ENCODE measurements at places on chromosomes 1 and 21. TPM values are rescaled to one million over a fixed set of nuclear protein-coding genes. Genes with fewer than 3 reads are reported as not detected.

The FNDC5 gene
- total RNA-seq, result not detected

The PLA2G2A gene
- not detected for total RNA-seq

The SERTAD4 gene
- not detected for total RNA-seq

The IRF6 gene
- 1.7 TPM for total RNA-seq

The ZNF683 gene
- 9.9 TPM for total RNA-seq

The PDXK gene
- total RNA-seq, result 101 TPM

The ARL8A gene
- total RNA-seq, result 56.5 TPM

The AVPR1B gene
- not detected for total RNA-seq

The SH2D5 gene
- 0.11 TPM for total RNA-seq

The CRYZL1 gene
- total RNA-seq, result 45.7 TPM

The CENPF gene
- 127 TPM for total RNA-seq

The GRHL3 gene
- not detected for total RNA-seq

The C1orf185 gene
- not detected for total RNA-seq

The NR5A2 gene
- not detected for total RNA-seq

The SH3BGRL3 gene
- total RNA-seq, result 542 TPM

The WDR64 gene
- 0.58 TPM for total RNA-seq

The DLGAP3 gene
- total RNA-seq, result 0.45 TPM

The DTL gene
- 54.7 TPM for total RNA-seq

The NR0B2 gene
- not detected for total RNA-seq

The TRIM45 gene
- total RNA-seq, result 0.31 TPM

The WNT9A gene
- 0.09 TPM for total RNA-seq

The SPATA46 gene
- not detected for total RNA-seq

The NCAM2 gene
- total RNA-seq, result not detected

The IL19 gene
- not detected for total RNA-seq

The RGS8 gene
- not detected for total RNA-seq

The ITGB2 gene
- 452 TPM for total RNA-seq

The CLCA4 gene
- not detected for total RNA-seq

The COL18A1 gene
- 12.5 TPM for total RNA-seq

The B3GALT5 gene
- total RNA-seq, result not detected

The SAMD13 gene
- total RNA-seq, result 1.2 TPM

The CELA2B gene
- total RNA-seq, result not detected

The PROK1 gene
- total RNA-seq, result not detected

The CYP4A22 gene
- total RNA-seq, result not detected

The SLC35D1 gene
- 10.9 TPM for total RNA-seq

The PCP4L1 gene
- total RNA-seq, result 0.91 TPM

The PLXNA2 gene
- total RNA-seq, result 2.0 TPM

The CR1 gene
- 12.2 TPM for total RNA-seq

The SLAMF7 gene
- total RNA-seq, result 137 TPM

The NGF gene
- total RNA-seq, result not detected

The RYR2 gene
- total RNA-seq, result not detected

The OR2AK2 gene
- total RNA-seq, result not detected

The NID1 gene
- 0.14 TPM for total RNA-seq

The IL20 gene
- total RNA-seq, result not detected

The KRTAP21-3 gene
- not detected for total RNA-seq

The ENTREP3 gene
- total RNA-seq, result 29.4 TPM

The S100A16 gene
- not detected for total RNA-seq

The TSPEAR gene
- not detected for total RNA-seq

The PRAMEF26 gene
- not detected for total RNA-seq

The DRAXIN gene
- 3.5 TPM for total RNA-seq

The TNFRSF4 gene
- 3.1 TPM for total RNA-seq

The LCE1C gene
- not detected for total RNA-seq

The NT5C1A gene
- not detected for total RNA-seq

The SPRR2F gene
- not detected for total RNA-seq

The PIK3C2B gene
- 41.8 TPM for total RNA-seq

The PKP1 gene
- not detected for total RNA-seq

The SLAMF6 gene
- total RNA-seq, result 43.0 TPM

The MXRA8 gene
- total RNA-seq, result 1.2 TPM

Measured in activated naive CD8-positive, alpha-beta T cell treated with anti-CD3 and anti-CD28 coated beads, Interleukin-2, amount 10 ng/mL, durations not matched to agents 7 days and 5 days (primary cell).